Mesenchymal stem cell (in vitro differentiated cells and primary cell): ENCODE measurements at places on chromosomes 2 and 18.

DNA sequence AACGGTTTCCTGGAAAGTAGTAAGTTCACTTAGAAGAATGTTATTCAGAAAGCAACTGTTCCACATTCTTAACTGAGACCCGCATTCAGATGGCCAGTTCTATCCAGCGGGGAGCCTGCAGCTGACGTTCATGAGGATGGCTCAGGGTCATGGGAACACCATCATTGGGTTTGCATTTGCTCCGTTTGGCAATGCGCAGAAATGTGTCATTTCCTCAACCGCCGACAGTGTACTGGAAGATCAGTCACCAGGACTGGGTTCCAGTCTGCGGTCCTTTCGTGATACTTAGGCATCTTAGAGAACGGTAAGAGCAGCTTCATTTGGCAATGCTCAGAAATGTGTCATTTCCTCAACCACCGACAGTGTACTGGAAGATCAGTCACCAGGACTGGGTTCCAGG lies 104.0 kb downstream of the DNER start:
- DNase-seq = no peak

- no peak for DNase-seq
These were observed 782.6 kb upstream of the FSHR start for GRCh38 chr2:49936965-49937364.

- peak; percentile 37 for DNase-seq
These were observed 7.8 kb upstream of the RAB31 start for GRCh38 chr18:9700261-9700796.

GRCh38 chr2:120587997-120588336 lies 147.7 kb upstream of the GLI2 start:
- no peak for DNase-seq

DNA sequence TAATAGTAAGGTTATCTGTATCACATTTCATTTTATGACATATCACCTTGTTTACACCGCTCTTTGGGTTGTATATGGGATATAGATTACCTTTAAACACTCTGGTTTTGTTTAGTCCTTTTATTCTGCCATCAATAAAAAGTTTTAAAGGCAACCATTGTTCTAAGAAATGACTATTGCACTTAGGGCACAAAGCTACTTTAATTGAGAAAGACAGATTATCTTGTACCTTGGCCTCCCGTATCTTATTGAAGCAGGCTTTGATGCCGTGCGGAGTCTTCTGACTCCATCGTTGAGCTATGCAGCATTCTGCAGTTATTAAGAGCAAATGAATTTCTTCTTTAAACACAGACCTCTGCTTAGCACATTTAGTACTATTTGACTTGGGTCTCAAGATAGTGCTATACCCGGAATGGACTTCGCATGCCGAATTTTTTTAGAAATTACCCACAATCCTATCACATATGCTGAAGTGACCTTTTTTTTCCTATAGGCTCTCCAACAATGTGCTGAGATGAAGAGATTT lies 16.7 kb downstream of the PKDCC start:
- DNase-seq = peak; percentile 91

- DNase-seq = no peak
These were observed 532.1 kb downstream of the SOX11 start for GRCh38 chr2:6224267-6224666.

- DNase-seq = no peak
These were observed 108.4 kb downstream of the TACR1 start for GRCh38 chr2:75090770-75091515.

- DNase-seq = peak; percentile 3
These were observed 71.6 kb downstream of the LNPK start for GRCh38 chr2:175930504-175930903.

DNA sequence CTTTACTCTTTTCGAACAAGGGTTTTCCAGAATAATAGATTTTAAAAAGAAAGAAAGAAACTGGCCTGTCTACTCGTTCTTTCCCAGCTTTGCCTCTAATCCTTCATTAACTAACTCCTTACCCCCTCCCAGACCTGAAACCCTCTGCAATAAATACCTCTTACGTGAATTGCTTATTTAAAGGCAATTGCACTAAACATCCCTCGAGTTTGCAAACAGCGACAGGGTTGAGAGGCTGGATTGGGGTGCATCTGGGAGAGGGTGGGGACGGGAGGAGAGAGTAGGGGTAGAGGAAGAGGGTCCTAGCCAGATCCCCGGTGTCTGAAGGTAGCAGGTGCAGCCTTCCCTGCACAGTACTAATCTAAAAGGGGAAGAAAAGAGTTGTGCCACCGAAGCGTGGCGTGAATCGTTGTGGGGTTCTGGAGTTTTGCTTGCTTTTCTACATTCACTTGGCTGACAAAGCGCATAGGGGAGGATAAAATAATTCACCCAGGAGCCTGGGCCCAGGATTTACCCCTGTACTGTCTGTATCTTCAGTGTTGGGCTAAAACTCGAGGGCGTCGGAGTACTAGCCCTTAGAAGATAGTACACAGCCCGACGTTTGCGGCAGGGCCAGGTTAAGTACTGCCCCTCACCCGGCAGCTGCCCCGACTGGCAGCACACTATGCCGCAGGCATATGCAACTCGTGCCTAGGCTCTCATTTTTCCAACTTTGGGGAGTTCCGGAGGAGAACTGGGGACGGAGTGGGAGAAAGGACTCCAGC lies 1.9 kb upstream of the NEUROD1 start:
- DNase-seq = no peak

- peak; percentile 34 for DNase-seq
These were observed 1.5 kb downstream of the DSEL start for GRCh38 chr18:67514901-67515540.

GRCh38 chr2:16644221-16644925 lies 21.3 kb downstream of the CYRIA start:
- peak; percentile 51 for DNase-seq

GRCh38 chr18:3440341-3440740 lies 9.6 kb upstream of the TGIF1 start:
- DNase-seq = no peak

- DNase-seq = no peak
These were observed 260.4 kb downstream of the ZNF516 start for GRCh38 chr18:76234676-76235060.

GRCh38 chr18:35753306-35753910 lies 171.9 kb downstream of the GALNT1 start:
- DNase-seq = no peak

DNA sequence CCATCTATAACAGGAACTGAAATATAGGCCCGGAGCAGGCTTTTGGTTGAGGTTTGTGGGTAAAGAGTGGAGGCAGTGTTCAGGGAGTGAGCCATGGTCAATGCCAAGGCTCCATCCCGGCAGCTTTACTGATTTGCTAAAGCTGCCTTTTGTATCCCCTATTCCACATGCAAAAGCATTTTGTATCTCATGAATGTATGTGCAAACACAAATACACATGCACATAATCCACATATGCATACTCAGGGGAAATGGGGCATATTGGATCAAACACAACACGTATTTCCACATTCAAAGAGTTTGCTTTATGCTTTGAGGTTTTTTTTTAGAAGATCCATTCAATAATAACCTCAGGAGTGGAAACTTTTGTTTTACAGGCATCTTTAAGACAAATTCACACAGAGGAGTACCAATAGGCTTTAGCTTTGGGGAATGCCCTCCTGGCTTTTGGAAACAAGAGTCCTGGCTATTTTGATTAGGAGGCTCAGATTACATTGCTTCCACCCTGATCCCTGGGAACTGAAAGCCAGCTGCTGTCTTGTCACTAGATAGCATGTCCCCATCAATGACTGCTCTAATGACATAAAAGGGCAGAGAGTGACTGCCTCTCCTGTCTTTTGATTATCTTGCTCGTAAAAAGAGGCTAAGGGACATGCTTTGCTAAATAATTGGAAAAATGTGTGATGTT lies 263.2 kb downstream of the EN1 start:
- DNase-seq = no peak

DNA sequence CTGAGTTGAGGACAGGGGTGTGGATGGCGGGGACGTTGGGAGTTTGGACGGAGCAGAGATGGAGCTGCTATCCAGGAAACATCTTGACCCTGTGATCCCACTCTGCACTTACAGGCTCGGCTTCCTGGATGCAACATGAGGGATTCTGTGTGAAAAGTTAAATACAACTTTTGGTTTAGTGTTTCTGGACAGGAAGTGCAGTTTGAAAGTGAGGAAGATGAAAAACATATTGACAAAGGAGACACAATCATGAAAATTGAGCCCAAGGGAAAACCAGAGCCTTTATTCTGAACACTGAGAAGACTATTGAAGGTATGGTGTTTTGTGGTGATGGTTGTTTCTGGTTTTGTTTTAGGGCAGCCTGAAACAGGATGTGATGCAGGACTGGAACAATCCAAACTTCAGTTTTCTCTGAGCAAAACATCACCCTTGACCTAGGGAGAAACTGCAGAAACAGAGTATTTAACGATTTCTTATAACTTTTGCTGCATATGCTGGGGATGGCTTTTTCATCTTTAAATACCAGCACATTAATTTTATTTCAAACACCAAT lies 76.5 kb upstream of the RFX8 start:
- peak; percentile 10 for DNase-seq

- DNase-seq = no peak
These were observed 942.5 kb upstream of the SLC39A10 start for GRCh38 chr2:194714541-194714940.

DNA sequence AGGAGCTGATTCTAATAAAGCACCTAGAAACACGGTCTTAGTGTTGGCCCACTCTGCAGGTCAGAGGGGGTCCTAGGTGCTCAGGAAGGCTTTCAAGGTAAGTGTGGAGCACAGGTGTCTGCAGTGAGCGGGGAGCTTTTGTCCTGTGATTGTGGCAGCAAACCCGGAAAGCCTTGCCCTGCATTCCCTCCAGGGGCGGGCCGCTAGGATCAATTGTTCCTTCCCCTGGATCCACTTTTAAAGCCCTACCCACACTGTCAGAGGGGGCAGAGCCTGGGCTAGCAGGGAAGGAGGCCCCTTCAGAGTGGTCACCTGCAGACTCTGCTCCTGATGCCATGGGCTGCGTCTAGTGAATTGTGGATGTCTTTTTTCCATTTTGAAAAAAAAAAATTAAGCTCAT lies 176.0 kb downstream of the CTIF start:
- no peak for DNase-seq

GRCh38 chr2:118134650-118135049 lies 46.4 kb downstream of the INSIG2 start:
- DNase-seq = no peak

DNA sequence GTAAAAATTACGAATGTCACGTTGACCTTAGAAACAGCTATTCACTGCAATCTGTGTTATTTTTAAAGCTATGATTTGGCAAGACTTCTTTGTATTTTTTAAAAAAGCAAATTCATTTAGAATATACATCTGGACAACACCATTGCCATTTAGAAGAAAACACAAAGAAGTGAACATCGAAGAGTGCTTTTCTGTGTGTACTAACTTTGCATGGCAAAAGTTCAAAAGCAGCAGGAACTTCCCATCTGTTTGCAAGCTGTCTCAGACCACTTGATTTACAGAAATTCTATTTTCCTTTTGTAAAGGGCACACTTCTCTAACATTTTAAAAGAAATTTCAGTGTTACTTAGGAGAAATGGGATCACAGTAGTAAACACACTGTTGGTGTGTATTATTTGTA lies 145.9 kb downstream of the CALCRL start:
- peak; percentile 14 for DNase-seq

DNA sequence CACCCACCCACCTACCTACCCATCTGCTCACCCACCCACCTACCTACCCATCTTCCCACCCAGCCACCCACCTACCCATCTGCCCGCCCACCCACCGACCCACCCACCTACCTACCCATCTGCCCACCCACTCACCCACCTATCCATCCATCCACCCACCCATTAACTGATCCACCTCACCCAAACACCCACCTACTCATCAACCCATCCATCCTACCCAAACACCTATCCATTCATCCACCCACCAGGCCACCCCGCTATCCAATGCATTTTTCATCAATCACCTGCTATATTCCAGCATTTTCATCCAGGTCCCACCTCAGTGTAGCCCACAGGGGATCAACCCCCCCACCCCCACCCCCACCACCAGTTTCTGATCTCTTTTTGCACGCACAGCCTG lies 121.8 kb downstream of the GLI2 start:
- no peak for DNase-seq

DNA sequence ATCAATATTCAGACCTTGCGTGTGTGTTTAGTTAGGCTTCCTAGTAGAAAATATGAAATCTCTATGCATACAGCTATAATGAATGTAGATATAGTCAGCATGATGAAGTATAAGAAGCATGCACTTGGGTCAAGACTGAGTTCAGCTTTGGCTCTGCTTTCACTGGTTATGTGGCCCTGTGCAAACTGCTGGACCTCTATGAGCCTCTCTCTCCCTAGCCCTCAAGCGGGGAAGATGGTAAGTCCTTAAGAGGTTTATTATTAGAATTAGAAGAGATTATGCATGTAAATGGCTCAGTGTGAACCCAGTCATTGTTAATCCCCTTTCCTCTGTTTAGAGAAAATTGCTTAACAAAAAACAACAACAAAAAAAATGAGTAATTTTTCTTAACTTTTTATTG lies 178.8 kb upstream of the NXPH2 start:
- no peak for DNase-seq

DNA sequence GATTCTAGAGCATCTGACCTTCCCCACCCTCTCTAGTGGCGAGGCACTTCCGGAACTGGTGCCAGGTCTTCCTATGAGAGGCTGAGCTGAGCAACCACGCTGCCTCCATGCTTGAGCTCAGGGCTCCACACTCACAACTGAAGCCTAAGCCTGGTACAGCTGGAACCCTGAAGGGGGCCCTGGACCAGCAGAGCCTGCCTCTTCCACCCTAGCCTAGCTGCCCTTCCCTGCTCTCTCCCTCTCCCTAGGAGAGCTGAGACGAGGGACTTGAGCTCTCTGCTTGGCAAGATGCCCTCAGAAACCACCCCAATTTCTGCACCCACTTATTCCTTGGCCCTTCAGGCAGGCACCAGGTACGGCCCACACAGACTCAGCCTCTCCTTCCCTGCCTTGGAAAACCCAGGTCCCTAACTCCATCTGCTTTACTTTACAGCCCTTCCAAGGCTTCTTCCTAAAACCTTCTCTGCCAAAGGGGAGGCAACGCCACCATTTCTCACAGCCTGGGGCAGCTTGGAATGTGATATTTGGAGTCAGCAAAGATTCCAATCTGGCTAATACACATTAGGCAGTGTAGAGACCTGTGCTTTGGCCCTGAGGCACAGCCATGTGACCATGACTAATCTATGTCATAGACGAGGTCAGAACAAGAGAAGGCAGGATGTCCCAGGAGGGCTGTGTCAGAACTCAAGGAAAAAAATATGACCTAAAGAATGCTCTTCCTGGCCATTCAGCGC lies 18.8 kb downstream of the COX7A2L start:
- DNase-seq = peak; percentile 93

DNA sequence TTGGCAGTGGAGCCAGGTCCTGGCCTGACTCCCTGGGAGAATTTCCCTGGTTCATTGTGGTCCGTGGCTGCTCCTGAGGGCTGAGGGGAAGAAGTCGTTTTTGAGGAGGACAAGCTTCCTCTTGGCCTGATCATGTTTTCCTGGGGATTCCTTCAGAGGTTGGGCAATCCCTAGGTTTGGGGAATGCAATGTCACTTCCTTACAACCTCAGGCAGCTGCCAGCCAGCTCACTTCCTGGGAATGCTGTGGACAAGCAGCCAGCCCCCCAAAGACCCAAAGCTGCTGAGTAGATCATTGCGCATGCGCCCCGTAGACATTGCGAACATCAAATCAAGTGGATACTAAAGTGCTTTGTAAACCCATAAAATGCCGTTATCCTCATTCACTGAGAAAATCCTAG lies 7.7 kb upstream of the DNMT3A start:
- DNase-seq = peak; percentile 63
